ENCODE measurements at places on chromosomes 4 and X.

- DNase-seq, result peak; percentile 74
Observed at GRCh38 chrX:29662759-29663503, 552.4 kb upstream of the MAGEB2 start.

- DNase-seq, result no peak
Observed at GRCh38 chr4:75895744-75896314, 6.4 kb downstream of the PPEF2 start.

DNA sequence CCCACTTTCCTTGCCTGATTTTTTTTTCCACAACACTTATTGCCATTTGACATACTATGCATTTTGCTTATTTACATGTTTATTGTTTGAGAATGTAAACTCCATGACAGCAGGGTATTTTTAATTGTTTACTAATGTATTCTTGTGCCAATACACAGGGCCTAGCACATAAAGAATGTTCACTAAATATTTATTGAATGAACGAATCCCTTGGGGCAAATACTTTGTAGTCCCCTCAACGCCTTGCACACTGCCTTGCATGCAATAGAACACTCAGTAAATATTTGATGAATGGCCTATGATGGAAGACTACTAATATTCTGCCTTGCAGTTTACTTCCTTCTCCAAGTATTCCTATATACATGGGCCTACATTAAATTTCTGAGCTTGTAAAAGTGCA lies 1.4 kb upstream of the PRPS1 start:
- no peak for DNase-seq

- DNase-seq, result no peak
Observed at GRCh38 chr4:185738820-185739219, 73.2 kb downstream of the SORBS2 start.

- DNase-seq, result no peak
Observed at GRCh38 chrX:43706786-43707370, 50.8 kb downstream of the MAOA start.

DNA sequence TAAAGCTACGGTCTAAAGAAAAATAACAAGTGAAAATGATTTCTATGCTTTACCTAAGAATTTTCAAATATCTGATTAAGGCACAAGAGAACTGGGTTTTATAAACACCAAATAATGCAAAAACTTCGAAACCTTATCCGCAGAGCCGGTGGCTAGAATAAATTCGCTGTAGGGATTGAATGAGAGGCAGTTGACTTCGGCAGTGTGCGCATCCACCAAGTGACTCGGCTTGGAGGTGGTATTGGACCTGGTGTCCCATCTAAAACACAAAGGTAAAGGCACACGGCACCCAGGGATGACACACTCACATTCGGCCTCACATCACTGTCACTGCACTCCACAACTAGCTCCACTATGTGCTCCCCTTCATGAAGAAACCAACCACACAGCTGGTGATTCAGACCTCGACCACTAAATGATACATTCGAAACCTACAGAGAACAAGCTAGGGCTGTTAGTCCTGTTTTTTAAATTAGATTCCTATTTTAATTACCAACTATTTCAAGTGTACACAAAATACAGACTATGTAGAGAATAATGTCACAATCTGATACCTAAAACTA lies 17.5 kb downstream of the RBBP7 start:
- DNase-seq, result no peak
